Fibroblast of the aortic adventitia (primary cell): ENCODE measurements at places on chromosomes 4 and X. TPM values are rescaled to one million over a fixed set of nuclear protein-coding genes. Genes with fewer than 3 reads are reported as not detected.
A peak's percentile ranks its signal among the peaks of the same experiment; 100 is the strongest.

The SMIM10 gene
- 5.0 and 6.6 TPM in 2 replicates for total RNA-seq

- DNase-seq: no peak
These were observed 30.7 kb downstream of the SRPX2 start for GRCh38 chrX:100674705-100675104.

- no peak for DNase-seq
These were observed 416.1 kb upstream of the FTHL17 start for GRCh38 chrX:31487951-31488350.

The COPS4 gene
- total RNA-seq: 37.5 and 69.3 TPM in 2 replicates

- DNase-seq: no peak
These were observed 181.9 kb upstream of the ANXA3 start for GRCh38 chr4:78369679-78370078.

DNA sequence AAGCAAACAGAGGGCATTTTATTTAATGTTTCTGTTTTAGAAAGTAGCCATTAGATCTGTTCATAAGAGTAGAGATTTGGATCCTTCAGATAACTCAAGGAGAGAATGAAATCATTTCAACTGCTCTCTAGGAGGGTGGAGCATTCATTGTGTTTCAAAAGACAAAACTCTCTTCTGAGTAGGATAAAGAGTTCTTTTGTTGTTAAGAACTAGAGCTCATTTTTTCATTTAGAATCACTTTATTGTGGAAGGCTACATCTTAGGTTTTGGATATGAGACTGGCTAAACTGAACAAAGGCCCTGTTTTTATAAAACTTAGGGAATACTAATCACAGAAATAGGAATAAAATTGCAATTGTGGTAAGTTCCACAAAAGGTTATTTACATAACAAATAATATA is 193.9 kb upstream of the PCDH10 start:
- DNase-seq: no peak

GRCh38 chrX:7068939-7069367 is 78.6 kb upstream of the STS start:
- no peak for DNase-seq

GRCh38 chr4:144757969-144758368 is 112.0 kb downstream of the HHIP start:
- DNase-seq: no peak

The CSN1S1 gene
- total RNA-seq: not detected in 2 replicates

The FATE1 gene
- total RNA-seq: not detected in 2 replicates

The POU4F2 gene
- total RNA-seq: not detected in 2 replicates

The ZXDA gene
- 5.2 and 7.6 TPM in 2 replicates for total RNA-seq

DNA sequence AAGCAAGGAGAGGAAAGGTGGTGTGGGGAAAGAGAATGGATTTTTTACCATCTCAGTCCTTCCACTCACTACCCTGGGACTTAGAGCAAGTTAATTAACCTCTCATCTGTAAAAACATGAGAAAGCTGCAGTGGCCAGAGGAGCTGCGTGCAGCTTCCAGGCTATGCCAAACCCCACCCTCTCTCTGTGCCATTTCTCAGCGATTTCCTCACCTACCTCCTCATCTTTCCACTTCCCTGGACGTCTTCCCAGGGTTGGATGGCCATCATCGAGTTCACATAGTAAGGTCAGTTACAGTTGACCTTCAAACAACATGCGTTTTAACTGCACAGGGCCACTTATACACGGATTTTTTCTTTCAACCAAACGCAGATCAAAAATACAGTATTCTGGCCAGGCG is 64.3 kb downstream of the SMIM20 start:
- peak; percentile 21 for DNase-seq

- no peak for DNase-seq
These were observed 38.3 kb downstream of the GUCY1A1 start for GRCh38 chr4:155704841-155705404.

The CETN2 gene
- total RNA-seq: 65.7 and 209 TPM in 2 replicates

- DNase-seq: no peak
These were observed 285.6 kb downstream of the SHOX start for GRCh38 chrX:916230-916599.

The CXCR3 gene
- not detected in 2 replicates for total RNA-seq

The L1CAM gene
- 0.36 and 1.6 TPM in 2 replicates for total RNA-seq

DNA sequence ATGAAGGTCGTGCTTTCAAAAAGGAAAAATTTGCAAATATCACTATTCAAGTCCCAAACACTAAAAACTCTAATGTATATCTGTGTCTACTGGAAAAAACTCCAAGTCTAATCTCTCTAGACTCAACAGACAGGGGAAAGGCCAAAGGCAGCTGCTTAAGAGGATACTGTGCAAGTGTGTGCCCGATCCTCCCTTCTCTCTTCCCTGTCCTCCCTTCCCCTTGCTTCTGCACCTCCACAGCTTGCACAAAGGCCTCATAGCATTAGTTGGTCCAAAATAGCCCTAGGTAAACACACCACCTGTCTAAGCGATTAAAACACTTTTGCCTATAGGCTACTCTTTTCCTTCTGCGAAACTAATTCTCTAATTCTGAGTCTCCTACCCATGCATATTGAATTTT is 10.6 kb downstream of the C4orf54 start:
- DNase-seq: no peak

DNA sequence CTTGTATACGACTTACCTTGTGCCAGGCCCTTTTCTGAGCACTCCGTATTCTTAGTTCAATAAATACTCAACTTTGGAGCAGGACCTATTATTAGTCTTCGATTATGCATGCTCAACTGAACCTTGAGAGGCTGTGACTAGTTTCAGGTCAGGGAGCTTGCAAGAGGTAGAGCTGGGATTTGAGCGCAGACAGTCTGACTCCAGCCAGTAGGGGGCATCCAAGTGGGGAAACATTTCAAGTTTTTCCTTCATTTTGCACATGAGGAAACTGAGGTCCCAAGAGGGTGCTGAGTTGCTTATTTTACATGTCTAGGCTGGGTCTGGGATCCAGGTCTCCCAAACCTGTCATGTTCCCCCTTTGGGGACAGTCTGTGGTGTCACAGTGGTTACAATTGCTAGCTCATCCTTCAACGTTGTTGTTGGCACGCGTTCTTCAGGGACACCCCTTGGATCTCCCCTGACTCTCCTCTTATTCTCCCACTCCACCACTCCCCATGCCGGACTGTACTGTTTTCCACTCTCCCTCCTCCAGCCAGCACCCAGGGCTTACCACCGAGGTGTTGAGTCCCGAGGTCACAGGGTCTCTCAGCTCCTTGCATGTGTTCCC is 6.7 kb upstream of the PRICKLE3 start:
- DNase-seq: peak; percentile 43

DNA sequence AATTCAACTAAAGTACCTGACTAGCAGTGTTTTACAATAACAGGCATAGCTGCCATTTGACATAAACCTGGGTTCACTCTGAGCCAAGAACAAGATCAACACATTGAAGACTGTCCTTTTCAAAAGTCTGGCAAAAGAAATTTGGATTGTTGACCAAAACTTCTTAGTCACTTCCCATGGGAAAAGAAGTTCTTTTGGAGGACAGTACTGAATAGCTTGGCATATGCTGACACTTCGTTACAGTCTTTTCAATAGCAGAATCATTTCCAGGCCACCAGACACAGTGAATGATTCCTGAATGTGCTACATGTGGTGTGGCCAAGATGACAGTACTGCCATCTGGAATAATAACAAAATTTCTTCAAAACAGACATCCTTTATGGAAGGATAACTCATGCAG is 560.3 kb downstream of the GRID2 start:
- DNase-seq: no peak

DNA sequence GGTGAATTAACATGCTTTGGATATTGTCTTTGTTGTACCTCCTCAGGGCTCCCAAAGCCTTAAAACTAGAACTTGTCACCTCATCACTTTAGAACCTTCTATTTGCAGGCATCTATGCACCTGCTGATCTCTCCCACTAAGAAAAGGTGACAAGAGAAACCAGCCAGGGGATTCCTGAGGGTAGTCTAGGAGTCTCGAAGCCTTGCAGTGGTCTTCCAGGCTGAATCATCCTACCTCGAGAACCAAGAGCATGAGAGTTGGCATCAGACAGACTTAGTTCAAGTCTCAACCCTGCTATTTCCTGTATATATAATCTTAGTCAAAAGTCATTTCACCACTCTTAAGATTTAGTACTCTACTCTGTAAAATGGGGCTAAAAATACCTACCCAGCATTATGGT is 29.6 kb downstream of the RTL5 start:
- DNase-seq: no peak

The CFAP47 gene
- total RNA-seq: not detected in 2 replicates

GRCh38 chr4:23036503-23036902 is 343.8 kb downstream of the GBA3 start:
- DNase-seq: no peak

- peak; percentile 64 for DNase-seq
These were observed 964 bp downstream of the VEGFC start for GRCh38 chr4:176791591-176792325.

- DNase-seq: no peak
These were observed 15.2 kb downstream of the ETDC start for GRCh38 chrX:135324463-135324862.

- peak; percentile 67 for DNase-seq
These were observed 35.5 kb downstream of the CCNI start for GRCh38 chr4:77040270-77040669.

- peak; percentile 59 for DNase-seq
These were observed 80.6 kb downstream of the PBDC1 start for GRCh38 chrX:76253432-76253831.

The MGAT4D gene
- not detected in 2 replicates for total RNA-seq

The FRMPD3 gene
- 0.09 and 0.16 TPM in 2 replicates for total RNA-seq

DNA sequence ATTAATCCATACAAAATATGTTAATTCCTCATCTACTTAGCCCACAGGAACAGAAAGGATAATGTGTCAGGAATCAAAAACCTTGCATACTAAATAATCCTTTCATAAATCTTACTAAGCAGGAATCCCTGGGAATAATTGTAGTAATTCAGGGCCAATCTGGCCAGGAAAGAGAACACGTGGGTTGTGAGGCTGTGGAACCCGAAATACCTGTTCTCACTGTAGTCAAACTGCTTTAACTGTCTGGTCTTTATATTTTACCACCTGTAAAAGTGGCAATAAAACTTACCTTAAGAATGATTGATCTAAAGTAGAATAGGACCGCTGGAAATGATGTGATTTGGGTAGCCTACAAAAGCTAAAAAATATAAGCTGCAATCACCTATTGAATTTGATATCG is 1620.9 kb downstream of the STIM2 start:
- DNase-seq: no peak

- DNase-seq: no peak
These were observed 802.6 kb downstream of the PDHA2 start for GRCh38 chr4:96642490-96642889.
